Spinal cord (tissue), 10 donors: ENCODE measurements at places on chromosomes 6 and 20. TPM values are rescaled to one million over a fixed set of nuclear protein-coding genes. Genes with fewer than 3 reads are reported as not detected.
A peak's percentile ranks its signal among the peaks of the same experiment; 100 is the strongest.

GRCh38 chr6:3209114-3210023, 18.1 kb downstream of the TUBB2B start:
- no peak for DNase-seq

GRCh38 chr6:164098857-164099267, 684.3 kb downstream of the QKI start:
- peak; percentile 75 for DNase-seq

GRCh38 chr6:73747289-73747688, 51.3 kb downstream of the CD109 start:
- no peak for DNase-seq

GRCh38 chr6:111812060-111813038, 60.9 kb downstream of the FYN start:
- DNase-seq = no peak

- no peak for DNase-seq
Observed at GRCh38 chr20:45969712-45970634, 2.0 kb downstream of the ZNF335 start.

- no peak for DNase-seq
Observed at GRCh38 chr20:19344341-19344740, 131.9 kb downstream of the SLC24A3 start.

GRCh38 chr20:35468671-35469334, 13.4 kb downstream of the CEP250 start:
- no peak for DNase-seq

GRCh38 chr6:24631671-24632070, 14.3 kb downstream of the KIAA0319 start:
- DNase-seq = no peak

DNA sequence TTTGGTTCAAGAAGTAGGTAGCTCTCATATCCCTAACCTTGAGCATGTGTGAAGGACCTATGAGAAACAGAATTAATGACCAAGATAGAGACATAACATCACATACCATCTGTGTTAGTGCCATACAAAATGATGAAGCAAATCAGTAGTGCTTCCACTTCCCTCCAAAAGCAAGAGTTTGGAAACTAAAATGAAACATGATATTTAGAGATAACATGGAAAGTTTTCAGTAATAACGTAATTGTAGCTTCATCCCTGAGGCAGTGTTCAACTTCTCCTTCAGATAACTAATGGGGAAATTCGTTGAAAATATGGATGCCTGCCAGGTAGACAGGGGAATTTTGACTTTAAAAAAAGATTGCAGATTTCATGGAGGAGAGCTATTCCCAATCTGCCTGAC, 248.4 kb upstream of the IRAK1BP1 start:
- DNase-seq = no peak

Gene LAMA2
- 23.9 TPM for polyA plus RNA-seq
